ENCODE measurements at places on chromosomes 13 and 19.

DNA sequence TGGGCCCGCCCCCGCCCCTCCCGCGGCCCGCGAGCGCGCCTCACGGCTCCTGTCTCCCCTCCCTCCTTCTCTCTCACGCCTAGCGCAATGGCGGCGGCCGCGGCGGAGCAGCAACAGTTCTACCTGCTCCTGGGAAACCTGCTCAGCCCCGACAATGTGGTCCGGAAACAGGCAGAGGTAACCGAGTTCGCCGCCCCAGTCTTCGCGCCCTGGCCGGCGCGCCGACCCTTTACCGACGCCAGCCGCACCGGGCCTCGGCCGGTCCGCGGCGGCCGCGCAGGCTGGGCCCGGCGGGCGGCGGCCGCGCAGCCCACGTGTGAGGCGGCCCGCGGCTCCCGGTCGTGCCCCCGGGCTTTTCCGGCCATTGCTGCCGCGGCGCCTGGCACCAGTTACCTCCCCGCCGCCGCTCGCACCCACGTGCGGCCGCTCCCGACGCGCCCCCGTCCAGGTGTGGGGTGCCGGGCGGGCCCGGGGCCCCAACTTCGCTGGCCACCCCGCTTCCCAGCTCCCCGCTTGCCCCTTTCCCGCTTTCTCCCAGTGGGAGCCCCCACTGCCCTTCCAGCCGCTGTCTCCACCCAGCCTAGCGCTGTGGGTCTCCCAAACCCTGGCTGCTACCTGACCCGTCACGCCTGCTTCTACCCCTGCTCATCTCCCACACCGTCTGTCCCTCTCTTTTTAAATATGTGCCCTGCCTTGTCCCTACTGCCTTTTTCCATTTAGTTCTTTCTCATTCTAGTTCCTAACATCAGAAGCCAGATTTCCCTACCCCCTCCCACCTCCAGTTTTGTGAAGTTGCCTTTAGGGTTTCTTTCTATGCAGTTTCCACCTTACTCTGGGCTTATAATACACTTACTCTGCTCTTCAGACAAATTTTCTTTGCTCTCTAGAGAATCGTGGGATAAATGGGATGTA lies 23.4 kb downstream of the IPO5 start:
- DNase-seq = no peak

DNA sequence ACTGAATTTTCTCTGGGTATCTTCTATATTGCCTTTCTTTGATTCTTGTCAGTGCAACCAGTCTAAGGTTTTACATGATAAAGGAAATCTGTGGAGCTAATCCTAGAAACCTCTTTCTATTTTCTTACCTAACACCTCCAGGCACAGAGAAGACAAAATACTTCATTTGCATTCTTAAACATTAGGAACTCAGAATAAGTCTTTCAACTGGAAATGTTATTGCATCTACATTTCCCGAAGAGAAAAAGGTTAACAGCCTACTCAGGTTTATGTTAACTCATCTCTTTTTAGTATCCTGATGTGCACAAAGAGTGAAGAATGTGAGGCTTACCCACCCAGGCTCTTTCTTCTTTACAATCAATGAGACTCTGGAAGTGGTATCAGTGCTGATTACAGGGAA lies 106.7 kb downstream of the PCCA start:
- no peak for DNase-seq

- no peak for DNase-seq
Observed at GRCh38 chr13:39960191-39960590, 304.7 kb downstream of the COG6 start.

GRCh38 chr13:39580881-39581575 lies 22.0 kb downstream of the LHFPL6 start:
- no peak for DNase-seq

DNA sequence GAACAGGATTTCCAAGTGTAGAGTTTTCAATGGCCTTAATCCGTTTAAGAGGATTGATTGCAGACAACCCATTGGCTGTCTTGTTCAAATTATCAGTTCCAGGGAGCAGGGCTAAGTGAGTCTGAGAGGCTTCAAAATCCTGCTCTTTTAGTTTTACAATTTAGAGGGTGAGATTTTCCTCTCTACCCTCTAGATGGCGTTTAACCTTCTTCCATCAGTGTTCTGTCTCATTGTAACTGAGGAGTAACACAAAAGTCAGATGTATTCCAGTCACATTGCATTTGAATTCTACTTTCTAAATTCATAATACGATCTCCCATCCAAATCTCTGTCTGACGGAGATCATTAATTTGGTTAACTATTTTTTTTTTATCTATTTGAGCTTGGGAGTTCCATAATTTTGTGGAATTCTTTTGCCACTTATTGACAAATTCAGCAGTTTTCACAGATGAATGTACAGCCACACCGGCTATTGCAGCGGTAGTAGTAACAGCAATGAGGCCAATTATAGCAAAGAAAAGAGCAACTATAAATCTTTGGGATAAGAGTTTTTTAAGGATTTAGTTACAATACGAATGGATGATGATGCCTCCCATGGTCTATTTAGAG lies 7.8 kb upstream of the C19orf84 start:
- no peak for DNase-seq

DNA sequence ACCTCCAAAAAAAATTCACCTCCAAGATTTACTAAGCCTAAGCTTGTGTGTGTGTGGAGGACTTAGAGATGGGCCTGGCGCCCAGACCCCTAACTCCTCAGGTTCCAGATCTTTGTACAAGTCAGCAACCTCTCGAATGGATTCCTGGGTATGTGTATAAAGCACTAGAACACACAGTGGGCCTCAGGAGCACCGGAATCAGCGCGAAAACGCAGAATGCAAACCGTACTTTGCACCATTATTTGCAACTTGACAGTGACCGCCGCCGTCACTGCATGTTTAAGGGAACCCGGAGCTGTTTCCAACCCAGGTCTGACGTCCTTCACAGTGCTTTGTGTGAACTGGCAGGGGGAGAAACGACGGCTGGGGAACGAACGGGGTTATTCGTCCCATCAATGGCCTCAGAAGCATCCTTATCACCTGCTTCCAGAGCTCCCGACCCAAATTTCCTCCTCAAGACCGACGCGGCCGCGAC lies 688 bp downstream of the ZNF606 start:
- no peak for DNase-seq

- no peak for DNase-seq
Observed at GRCh38 chr19:52742516-52742915, 7.7 kb upstream of the ZNF611 start.

GRCh38 chr13:47135800-47136503 lies 239.1 kb upstream of the HTR2A start:
- DNase-seq = no peak

- no peak for DNase-seq
Observed at GRCh38 chr13:26475176-26476110, 82.0 kb upstream of the WASF3 start.

DNA sequence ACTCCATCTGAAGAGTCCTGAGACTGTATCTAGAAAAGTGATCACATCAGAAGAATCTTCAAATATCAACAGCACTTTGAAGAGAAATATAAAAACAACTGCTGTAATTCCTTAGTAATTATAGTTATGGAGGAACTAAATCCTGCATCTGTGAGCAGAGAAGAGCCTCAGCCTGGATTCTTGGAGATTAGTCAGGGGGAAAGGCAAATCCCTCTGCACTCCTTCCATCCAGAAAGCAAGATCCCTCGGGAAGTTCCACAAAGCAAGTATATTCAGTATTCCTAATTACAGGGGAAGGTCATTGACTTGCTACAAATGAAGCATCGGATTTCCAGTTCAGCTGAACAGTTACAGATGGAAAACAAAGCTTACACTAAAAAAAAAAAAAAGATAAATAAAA lies 256.6 kb upstream of the IPO5 start:
- no peak for DNase-seq

GRCh38 chr19:46887240-46887782 lies 26.5 kb downstream of the ARHGAP35 start:
- DNase-seq = no peak
